H1 (cell line): ENCODE measurements at places on chromosomes 5 and 9.

GRCh38 chr5:62647241-62647640 is 68.6 kb downstream of the LRRC70 start:
- no peak for DNase-seq

GRCh38 chr5:60594715-60595477 is 105.1 kb downstream of the DEPDC1B start:
- DNase-seq: no peak

DNA sequence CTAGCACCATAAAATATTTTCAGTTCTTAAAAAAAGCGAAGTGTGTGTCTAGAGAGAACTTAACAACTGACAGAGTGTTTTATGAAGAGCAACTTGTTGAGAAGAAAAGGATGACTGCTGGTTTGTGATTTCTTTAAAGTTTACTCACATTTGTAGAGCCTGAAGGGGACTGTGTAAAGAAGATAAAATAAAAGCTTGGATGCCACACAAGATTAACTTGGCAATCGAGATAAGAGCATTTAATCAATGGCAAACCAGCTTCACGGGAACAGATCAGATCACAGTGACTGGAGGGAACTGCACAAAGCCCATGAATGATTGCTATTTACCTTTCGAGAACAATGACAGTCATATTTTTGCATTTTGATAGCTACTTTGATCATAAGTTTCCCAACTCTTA is 2013.1 kb upstream of the CDH9 start:
- DNase-seq: no peak

GRCh38 chr5:140338908-140339307 is 7.5 kb downstream of the HBEGF start:
- no peak for DNase-seq

- DNase-seq: no peak
These were observed 41.0 kb upstream of the ANGPTL2 start for GRCh38 chr9:127163409-127163808.

DNA sequence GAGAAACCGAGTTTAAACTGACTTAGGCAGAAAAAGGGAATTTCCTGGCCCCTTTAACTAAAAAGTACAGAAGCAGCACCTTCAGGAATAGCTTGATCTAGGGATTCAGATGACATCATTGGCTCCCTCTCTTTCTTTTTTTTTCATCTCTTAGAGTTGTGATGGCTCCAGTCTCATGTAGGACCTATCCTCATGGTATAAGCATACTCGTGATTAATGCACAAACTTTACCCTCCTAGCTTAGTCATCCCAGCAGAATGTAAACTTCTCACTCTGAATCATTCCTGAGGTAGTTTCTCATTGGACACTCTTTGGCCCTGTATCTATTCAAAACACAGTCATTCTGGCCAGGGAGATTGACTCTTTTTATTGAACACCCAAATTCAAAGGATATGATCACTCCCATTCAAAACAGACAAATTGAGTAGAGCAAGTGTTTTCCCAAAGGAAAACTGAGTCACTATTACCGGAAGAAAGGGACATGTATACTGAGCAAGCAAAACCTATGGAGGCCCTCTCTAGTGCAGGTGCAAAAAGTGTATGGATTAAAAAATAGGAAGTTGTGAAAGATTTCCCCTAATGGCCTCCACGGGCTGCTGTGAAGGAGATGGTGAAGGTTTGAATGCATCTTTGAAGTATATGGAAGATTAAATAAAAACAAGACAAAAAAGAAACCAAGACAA is 27.6 kb upstream of the SMIM23 start:
- DNase-seq: no peak

- no peak for DNase-seq
These were observed 119.1 kb downstream of the ENC1 start for GRCh38 chr5:74521401-74521800.

GRCh38 chr5:124000538-124000937 is 488.6 kb downstream of the CSNK1G3 start:
- DNase-seq: no peak

DNA sequence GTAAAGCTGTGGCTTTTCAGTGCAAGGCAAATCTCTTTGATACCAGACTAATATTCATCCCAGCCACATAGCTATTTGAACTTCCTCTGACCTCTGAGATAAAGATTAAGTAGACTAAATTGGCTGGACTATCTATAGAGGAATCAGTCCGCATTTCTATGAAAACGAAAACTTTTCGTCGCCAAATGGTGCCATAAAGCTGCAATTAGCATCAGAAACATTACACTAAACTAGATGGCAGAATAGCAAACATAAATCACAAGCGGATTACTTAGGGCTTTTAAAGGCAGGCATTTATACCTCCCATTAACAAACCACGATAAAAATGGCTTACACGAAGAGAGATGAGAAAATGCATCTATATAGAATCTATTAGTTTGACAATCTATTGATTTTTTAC is 1009.7 kb upstream of the CDH6 start:
- DNase-seq: no peak

DNA sequence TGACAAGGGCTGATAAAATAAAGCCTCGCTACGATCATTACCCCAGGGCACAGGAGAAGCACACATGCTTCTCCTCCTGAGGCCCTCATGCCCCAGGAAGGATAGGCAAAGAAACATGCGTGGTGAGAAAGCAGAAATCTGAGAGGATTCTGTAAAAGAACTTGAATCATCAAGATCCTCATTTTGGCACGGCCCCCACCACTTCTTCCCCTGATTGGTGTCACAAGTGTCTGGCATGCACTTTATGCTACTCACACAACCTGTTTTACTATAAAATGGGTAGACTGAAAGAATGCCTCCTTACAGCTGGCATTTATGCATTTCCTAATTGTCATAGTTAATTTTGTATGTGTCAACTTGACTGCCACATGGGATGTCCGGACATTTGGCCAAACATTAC is 32.1 kb downstream of the PCA3 start:
- no peak for DNase-seq

DNA sequence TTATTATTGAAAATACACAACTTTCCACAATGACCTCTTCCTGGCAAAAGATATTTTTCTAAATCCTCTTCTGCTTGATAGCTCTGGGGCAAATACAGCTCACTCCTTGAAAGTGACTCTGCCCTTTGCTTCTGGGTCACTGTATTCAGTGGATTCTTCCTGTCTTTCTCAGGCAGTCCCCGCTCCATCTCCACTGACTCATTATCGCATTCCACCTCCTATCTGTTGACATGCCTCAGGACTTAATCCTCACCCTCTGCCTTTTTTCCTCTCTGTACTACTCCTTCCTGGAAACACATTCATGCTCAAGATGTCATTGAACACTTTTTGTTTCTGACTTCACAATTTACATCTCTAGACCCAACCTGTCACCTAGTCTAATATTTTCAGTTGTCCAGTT is 8.4 kb upstream of the RGS7BP start:
- no peak for DNase-seq

- no peak for DNase-seq
These were observed 30.8 kb downstream of the CETN3 start for GRCh38 chr5:90378752-90379151.

DNA sequence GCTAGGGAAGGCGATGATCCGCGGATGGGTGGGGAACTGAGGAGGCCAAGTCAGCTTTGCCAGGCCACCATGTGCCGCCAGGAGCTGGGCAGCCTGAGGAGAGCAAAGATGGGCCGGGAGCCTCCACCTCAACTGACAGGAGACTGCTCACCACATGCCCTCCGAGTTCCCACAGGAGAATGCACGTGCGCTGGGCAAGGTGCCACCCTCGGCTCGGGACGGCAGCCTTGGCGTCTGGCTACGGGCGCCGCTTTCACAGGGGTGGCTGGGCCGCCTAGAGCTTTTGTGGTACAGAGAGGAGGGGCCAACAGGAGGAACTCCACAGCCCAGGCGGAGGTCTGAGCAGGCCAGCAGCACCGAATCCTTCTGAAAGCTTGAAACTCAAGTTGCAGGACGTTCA is 5.3 kb upstream of the TBC1D9B start:
- no peak for DNase-seq

- DNase-seq: no peak
These were observed 63.6 kb downstream of the CEP120 start for GRCh38 chr5:123359454-123360200.

DNA sequence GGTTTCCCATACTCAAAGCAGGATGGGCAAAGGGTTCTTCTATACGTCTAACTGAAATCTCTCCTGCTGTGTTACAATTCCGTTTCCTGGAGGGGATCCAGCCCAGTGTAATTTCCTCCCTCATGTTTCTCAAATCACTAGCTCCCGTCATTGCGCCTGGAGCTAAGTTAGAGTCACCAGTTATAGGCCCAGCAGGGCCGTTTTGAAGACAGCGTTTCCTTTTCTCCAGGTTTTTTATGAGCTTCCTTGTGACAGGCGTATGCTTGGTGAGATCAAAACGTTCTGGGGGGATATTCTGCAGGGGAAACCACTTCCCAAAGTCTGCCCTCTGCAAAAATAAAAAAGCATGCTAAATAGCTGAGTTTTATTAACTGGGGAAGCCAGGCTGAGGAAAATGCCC is 53.0 kb upstream of the WWC1 start:
- no peak for DNase-seq

DNA sequence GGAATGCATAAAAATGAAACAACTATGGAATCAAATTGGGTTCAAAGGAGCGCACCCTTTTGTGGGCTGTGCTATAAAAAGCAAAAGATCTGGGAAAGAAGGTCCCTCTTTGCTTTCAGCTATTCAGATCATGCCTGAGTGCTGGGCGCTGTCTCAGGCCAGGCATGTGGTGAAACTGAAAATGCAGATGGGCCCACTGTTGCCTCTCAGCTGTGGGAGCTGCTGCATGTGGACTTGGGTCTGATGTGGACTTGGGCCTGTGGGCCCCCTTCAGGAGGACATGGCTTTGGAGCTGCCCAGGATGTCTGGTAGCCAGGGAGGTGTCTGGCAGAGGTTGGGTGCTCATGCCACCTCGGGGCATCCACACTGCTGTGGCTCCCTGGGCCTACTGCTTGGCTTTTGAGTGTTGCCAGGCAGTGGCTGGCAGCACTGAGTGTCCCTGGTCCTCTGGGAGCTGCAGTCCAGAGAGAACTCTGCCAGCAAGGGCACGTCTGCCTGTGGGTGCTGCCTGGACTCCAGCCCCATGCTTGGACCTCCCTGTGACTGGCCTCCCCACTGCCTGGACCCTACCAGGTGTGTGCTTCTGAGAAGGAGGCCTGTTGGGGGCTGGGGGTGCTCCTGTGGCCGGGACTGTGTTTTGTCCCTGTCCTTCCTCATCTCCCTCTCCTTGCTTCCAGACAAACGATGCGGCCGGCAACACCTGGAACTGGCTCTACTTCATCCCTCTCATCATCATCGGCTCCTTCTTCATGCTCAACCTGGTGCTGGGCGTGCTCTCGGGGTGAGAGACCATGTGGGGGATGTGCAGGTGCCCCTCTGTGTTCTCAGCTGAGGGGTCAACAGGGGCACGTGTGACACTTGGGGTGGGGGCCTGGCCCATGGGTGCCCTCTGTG is 74.3 kb downstream of the CACNA1B start:
- no peak for DNase-seq

DNA sequence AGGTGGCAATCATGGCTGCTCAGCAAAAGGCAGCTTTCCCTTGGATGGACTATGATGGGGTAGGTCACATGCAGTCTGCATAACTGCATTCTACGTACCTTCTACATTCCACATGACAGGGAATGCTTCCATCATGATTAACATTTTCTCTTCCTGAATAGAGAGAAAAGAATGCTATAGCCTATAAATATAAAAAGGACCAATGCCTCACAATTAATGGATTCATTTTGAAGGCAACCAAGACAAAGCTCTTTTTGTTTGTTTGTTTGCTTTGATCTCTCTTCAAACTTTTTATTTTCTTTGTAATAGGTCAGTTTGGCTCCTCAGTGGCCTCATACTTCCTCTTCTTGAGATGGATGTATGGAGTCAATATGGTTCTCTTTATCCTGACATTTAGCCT is 201.3 kb downstream of the ALDH1A1 start:
- no peak for DNase-seq

GRCh38 chr5:174338185-174339010 is 292.9 kb downstream of the NSG2 start:
- no peak for DNase-seq

DNA sequence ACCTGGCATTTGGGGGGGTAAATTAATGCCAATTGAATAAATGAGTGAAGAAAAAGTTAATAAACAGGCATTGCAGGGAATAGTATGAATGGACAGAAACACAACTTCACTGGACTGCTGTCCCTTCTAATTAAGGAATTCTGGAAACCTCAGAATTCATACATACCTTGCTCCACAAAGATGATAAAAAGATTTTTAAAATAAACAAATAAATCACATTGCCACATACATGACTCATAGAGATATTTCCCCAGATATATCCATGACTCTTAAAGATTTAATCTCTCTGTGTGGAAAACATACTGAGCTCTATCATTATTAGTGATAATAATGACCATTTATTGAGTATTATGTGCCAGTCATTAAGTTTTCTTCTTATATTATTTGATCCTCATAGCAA is 469.0 kb upstream of the MEF2C start:
- no peak for DNase-seq

DNA sequence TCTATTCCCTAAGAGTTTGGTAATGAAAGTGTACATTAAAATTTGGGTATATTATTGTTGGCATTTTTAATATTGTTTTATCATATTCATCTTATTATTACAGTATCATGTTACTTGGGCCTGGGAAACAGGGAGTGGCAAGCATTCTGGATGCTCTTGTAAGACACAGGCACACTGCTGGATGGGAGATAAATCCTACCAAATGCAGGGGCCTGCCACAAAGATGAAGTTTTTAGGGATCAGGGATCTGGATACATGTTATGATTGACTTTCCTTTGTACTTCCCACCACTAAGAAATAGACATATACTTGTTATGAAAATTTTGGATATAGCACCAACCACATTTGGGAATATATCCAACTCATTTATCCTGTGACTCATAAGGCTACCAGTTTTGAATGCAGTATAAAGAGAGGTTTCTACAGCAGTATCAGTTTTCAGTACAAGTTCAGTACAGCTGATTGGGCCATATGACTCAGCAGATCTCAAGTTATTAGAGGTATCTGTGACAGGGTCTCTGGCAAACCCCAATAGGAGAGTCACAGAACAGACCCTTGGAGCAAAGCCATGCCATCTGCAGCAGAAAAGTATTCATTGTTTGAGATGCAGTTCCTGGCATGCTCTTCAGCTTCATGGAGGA is 360.1 kb downstream of the DMAC1 start:
- DNase-seq: no peak

- no peak for DNase-seq
These were observed 3.2 kb downstream of the SLC36A1 start for GRCh38 chr5:151450605-151451004.

GRCh38 chr5:16552666-16553343 is 64.0 kb downstream of the RETREG1 start:
- DNase-seq: peak; percentile 44

- DNase-seq: no peak
These were observed 532.7 kb upstream of the DMAC1 start for GRCh38 chr9:8332331-8332650.
